HFFc6 (cell line): ENCODE measurements at places on chromosomes 2 and 18. TPM values are rescaled to one million over a fixed set of nuclear protein-coding genes. Genes with fewer than 3 reads are reported as not detected.

The CGREF1 gene
- 0.12 TPM in 1 of 3 replicates, not detected in the others for total RNA-seq

The RTP5 gene
- not detected in 3 replicates for total RNA-seq

The NOTO gene
- total RNA-seq = not detected in 3 replicates

DNA sequence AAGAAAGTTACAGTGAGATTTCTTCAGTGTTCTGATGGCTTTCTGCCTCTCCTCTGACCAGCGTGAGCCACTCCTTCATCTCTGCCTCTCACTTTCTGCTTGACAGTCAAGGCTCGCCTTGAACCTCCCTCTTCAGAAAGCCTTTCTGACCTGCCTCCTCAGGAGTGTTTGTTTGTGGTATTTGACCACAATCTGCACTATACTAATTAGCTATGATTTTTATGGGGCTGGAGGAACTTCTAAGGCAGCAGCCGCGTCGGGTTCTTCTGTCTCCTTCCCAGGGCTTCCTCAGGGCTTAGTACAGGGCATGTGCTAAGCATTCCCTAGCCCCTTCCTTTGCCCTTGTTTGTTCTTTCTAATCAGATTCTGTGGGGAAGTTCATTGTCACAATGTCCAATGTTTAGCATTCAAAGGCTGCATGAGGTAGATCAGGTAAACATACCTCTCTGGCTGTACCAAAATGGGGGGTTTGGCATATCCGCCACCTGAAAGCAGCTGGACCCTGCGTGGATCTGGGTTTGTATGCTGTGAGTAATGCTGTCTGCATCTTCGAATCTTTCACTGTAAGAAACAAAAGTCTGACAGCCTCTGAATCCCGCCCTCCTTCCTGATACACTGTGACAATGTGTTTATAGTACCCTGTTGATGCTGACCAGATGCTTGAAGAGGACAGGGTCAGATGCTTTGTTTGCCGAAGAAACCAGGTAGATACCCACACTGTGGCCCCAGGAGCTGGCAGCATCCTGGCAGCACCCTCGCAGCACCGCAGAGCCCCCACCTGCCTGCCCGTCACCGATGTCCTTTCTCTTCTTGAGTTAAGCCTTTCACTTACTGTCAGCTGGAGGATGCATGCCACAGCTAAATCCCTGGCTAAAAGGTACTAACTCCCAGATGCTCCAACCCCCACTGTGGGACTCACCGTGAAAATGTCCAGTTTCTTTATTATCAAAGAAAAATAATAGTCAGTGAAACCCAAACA is 260.8 kb upstream of the HDAC4 start:
- H3K4me1 ChIP-seq = no peaks in the 10 kb centered on the region
- no peak for DNase-seq
- H3K4me3 ChIP-seq = no peak overlapping the region
- H3K27ac ChIP-seq = no peak overlapping the region

DNA sequence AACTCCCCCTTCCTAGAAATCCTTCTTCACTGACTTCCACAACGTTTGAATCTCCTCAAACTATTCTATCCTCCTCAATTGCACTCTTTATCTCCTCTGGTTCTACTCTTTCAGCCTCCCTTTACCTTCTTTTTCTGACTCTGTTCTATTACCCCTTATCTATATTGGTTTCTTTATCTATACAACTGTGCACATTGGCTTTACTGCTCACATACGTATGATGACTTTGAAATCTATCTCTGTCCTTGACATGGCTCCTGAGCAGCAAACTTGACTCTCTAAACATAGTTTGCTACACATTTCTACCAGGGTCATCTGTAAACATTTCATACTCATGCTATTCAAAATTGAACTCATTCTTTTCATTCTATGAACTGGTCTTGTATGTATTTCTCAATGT is 601.0 kb upstream of the LINC00305 start:
- no peak for DNase-seq
- no peak overlapping the region for H3K27ac ChIP-seq
- H3K4me3 ChIP-seq = no peak overlapping the region
- peaks cover 6% of the 10 kb centered on the region for H3K36me3 ChIP-seq
- H3K4me1 ChIP-seq = no peaks in the 10 kb centered on the region

The GKN2 gene
- not detected in 3 replicates for total RNA-seq

DNA sequence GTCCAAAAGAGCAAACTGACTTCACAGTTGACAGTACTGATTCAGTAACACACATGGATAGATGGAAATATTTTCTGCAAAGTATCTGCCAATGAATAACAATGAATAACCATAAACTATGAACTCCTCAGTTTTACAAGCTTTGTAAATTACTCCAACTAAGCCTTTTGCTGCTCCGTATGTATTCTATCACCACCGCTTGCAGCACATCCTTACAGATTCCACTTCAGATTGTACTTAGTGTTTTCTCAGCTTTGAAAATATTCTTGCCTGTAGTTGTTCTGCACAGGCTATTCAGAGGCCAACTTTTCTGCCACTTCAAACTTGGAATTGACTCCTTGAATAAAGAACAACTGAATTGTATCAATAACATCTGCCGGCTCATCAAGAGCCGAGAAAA is 36.2 kb downstream of the TLK1 start:
- no peaks in the 10 kb centered on the region; the same call in 1 of the 2 replicates for H3K36me3 ChIP-seq
- H3K27me3 ChIP-seq = peaks cover 1% of the 10 kb centered on the region; the same call in 1 of the 2 replicates
- no peak overlapping the region for H3K27ac ChIP-seq
- H3K4me3 ChIP-seq = no peak overlapping the region

The STON1 gene
- total RNA-seq = 1.4 to 3.2 TPM (median 1.7 TPM) in 3 replicates

GRCh38 chr2:194294156-194294555 is 1362.9 kb upstream of the SLC39A10 start:
- no peak overlapping the region for H3K27ac ChIP-seq
- no peaks in the 10 kb centered on the region for H3K27me3 ChIP-seq
- H3K4me3 ChIP-seq = no peak overlapping the region
- DNase-seq = no peak
- no peaks in the 10 kb centered on the region for H3K4me1 ChIP-seq
- H3K36me3 ChIP-seq = no peaks in the 10 kb centered on the region

DNA sequence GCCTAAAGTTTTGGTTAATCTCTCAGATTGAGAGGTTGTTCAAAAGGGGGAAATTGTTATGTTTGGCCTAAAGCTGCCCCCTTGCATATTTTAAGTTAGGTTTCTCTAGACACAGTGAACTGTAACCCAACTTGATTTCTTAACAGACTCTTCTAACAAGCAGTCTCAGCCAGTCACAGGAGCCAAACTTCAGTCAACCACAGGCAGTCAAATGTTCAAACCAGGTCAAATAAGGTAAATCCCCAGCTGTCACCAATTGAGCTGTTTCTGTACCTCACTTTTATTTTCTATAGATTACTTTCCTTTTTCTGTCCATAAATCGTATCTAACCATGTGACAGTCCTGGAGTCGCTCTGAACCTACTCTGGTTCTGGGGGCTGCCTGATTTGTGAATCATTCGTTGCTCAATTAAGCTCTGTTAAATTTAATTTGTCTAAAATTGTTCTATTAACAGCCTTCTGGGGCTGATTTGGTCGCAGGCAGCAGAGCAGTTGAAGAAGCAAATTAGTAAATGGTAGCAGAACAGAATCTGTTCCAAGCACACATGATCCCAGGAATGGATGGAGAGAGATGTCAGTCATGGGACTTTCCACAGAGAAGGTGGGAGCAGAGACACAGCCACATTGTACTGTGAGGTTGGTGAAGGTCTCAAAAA is 16.4 kb upstream of the NFU1 start:
- no peak overlapping the region for H3K27ac ChIP-seq
- H3K4me3 ChIP-seq = no peak overlapping the region
- no peaks in the 10 kb centered on the region for H3K36me3 ChIP-seq
- H3K27me3 ChIP-seq = peaks cover 3% of the 10 kb centered on the region
- DNase-seq = no peak
- H3K4me1 ChIP-seq = peaks cover 17% of the 10 kb centered on the region

DNA sequence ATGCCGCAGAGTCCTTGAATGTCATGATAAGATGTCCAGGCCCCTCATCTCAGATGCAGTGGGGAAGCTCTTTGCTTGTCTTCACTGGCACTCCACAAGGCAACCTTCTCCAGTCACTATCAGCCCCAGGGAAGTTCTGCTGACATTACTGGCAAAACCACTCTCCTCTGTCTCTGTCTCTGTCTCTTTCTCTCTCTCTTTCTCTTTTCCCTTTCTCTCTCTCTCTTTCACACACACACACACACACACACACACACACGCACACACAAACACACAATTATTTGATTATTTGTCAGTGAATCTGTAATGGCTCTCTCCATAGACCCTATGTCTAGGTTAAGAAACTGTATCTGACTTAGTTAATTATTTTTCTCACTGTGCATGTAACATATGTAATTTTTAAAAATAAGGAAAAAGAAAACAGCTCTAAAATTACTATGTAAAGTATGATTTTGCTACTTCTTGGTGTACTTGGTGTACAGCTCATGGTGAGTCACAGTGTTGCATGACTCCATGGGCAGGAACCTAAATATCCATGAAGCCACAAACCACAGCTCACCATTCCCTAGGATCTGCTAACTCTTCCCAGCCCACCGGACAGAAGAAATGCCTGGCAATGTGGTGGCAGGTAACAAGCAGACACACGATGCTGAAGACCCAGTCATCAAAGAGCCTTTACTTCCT is 594.9 kb upstream of the ID2 start:
- no peaks in the 10 kb centered on the region for H3K36me3 ChIP-seq
- H3K27ac ChIP-seq = peak overlapping the region; percentile 84
- no peaks in the 10 kb centered on the region for H3K4me1 ChIP-seq
